ENCODE measurements at places on chromosomes 5 and 9.

DNA sequence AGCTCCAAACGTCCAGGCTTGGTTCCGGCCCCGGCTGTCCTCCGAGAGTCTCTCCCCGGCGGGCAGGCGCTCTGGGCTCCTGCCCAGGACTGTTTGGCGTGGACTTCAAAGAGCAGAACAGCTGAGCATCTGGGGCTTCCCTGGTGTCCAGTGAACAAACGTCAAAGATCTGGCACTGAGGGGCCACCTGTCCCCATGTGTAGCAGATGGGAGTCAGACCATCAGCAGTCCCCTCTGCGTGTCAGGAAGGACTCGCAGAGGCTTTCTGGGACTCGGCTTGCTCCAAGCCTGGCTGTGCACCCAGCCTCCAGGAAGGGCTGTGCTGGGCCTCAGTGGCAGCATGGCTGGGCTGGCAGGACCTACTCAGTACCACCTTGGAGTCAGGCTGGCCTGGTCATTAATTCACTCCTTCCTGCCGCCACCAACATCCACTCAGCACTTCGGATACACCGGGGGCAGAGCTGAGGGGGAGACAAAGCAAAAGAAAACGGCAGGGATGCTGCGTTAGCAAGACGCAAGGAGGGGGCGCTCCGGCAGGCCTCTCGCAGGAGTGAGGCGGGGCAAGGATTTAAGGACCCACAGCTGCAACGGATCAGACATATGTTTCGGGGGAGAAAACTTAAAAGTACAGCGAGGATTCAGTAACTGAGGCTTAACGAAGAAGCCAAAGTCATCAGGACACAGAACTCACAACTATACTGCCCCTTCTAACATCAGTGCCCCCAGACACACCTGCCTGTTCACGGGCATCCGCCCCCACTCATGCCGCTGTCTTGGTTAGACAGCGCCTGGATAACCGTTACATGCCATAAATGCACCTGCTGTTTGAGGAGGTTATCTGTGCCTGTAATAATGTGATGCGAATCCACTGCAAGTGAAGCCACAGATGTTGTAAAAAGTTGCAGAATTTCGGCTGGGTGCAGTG is 164.5 kb upstream of the PHYKPL start:
- DNase-seq: no peak

DNA sequence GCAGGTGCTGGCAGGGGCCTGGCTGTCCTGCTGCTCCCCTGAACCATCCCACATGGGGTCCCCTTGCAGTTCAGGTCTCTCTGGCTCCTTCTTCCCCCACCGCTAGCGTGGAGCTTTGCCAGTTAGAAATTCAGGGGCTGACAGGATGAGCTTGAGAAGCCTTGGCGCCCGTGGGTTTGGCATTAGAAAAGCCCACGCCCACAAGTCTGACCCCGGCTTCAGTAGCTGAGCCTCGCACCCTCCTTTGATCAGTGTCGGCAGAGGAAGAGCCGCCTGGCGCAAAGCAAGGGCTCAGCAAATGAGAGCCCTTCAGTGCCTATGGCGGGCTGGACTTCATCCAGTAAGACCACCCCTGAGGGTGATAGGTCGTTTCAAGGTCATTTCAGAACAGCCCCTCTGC is 30.1 kb upstream of the NCS1 start:
- no peak for DNase-seq

- no peak for DNase-seq
Measured at GRCh38 chr5:179215576-179215975, 129.7 kb downstream of the ADAMTS2 start.

DNA sequence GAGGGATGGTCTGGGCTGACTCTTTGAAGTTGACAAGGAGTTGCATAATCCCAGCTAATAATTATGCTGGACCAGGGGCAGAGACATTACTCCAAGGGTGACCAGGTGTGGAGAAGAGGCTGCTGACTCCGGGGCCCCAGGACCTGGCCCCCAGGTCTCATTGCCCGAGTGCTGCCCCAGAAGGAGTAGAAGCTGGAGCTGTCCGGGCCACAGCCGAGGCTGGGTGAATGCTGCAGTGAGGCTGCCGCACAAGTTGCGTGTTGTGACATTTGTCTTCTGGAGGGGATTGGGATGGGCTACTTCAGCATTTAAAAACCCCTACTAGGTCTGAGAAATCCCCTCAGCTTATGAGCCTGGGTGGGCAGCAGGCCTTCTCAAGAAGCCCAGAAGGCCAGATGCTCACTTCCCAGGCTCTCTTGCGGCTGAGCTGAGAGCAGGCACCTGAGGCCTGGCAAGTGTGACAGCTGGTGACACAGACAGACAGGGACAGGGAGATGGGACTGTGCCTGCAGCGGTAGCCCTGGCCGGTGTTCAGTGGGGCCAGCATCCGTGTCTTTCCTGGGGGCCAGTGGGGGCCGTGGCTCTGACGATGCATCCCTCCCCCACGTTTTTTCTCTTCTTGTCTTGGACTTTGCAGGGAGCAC is 122.8 kb downstream of the KCNIP1 start:
- DNase-seq: no peak

GRCh38 chr5:25544652-25545249 is 900.0 kb upstream of the CDH10 start:
- no peak for DNase-seq

GRCh38 chr9:88773126-88773525 is 218.1 kb upstream of the S1PR3 start:
- DNase-seq: no peak
